Mesenchymal stem cell (in vitro differentiated cells and primary cell): ENCODE measurements at places on chromosomes 2 and 18.

DNA sequence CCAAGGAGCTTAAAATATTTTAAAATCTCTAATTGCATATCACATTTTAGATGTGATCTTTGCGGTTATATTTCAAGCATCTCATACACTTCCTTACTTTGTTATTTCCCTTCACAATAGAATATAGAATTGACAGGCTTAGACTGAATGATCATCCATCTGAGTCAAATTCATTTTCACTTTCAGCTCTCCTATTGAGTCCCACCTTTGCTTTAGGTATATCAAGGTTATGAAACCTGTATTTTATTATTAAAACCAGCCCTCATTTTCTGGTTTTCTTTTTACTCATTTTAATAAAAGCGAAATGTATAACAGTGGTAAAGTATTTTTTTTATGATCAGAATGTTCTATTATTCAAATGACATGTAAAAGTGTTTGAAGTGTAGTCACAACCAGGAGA is 162.9 kb upstream of the KYNU start:
- DNase-seq, result no peak
- no peaks in the 10 kb centered on the region for H3K4me1 ChIP-seq
- no peaks in the 10 kb centered on the region for H3K27me3 ChIP-seq
- H3K36me3 ChIP-seq, result no peaks in the 10 kb centered on the region
- no peak overlapping the region for H3K27ac ChIP-seq

GRCh38 chr2:172196768-172197431 is 94.2 kb upstream of the DLX2 start:
- peak; percentile 56 for DNase-seq

DNA sequence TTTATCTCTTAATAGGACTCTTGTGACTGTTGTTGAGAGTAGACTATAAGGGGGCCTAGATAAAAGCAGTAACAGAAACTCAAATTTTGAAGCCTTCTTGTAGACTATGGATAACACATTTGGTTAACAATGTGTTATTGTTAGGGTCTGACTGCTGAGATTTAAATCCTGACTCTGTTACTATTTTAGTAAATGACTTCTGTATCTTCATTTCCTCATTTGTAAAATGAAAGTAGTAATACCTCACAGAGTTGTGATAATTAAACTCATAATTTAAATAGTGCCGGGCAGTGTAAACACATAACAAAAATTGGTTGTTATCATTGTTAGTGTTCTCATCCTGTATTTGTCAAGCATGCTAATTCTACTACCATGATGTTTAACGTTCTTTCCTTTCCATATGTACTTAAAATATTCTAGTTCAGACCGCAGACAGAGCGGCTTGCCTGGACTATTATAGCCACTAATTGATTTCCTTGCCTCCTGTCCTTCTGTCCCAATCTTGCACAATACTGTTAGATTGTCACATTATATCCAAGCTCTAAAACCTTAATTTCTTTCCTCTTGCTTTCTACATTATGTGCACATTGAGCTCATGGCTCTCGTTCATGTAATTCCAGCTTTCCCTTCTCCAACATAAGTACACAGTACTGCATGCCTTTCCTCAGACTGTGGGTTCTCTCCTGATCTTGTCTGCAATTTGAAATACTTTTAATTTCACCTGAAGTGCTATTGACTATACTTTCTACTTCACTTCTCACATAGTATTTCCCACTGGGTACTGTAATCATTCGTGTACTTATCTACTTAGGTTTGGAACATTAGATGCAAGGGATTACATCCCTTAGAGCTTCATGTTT is 48.4 kb downstream of the RBBP8 start:
- no peak overlapping the region for H3K27ac ChIP-seq
- no peaks in the 10 kb centered on the region for H3K27me3 ChIP-seq
- H3K4me3 ChIP-seq, result no peak overlapping the region
- DNase-seq, result no peak
- H3K36me3 ChIP-seq, result peaks cover 10% of the 10 kb centered on the region

DNA sequence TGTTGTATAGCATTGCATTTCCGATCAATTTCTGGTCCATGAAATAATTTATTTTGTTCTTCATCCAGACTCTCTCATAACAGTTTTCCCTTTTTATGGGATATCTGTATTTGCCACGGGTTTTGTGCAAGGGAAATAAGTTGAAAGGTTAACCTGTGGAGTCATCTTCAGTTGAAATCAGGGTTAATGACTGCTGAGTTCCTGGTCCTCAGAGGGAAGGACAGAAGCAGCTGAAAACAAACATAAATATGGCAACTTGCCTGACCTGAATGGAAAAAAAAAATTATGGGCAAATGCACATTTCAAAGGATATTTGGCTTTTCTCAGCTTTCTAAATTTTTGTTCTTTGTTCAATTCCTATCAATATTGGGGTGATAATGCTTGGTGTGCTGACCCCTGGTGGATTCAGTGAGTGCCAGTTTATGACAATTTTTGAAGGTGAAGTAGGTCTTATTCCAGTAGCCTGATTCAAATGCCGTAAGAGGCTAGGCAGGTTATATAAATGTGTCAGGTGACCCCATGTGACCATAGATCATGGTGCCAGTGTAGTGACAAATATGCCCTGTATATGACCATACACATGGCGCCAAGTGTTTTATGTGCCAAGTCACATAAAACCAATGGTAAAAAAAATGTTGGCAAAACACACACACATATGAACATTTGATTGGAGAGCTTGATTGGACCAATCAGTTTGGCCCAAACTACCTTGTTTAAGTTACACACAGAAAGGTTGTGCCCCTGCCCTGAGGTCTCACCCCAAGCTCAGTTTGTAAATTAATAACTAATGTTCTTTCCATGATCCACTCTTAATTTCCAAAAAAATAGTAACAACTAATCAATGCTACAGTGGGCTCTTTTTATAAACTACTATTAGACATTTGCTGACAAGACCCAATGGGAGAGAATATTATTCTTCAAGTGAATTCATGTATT is 47.6 kb upstream of the FAM124B start:
- no peaks in the 10 kb centered on the region for H3K4me1 ChIP-seq
- no peaks in the 10 kb centered on the region for H3K36me3 ChIP-seq
- no peak overlapping the region for H3K27ac ChIP-seq
- H3K4me3 ChIP-seq, result no peak overlapping the region
- no peaks in the 10 kb centered on the region for H3K27me3 ChIP-seq
- peak; percentile 34 for DNase-seq

DNA sequence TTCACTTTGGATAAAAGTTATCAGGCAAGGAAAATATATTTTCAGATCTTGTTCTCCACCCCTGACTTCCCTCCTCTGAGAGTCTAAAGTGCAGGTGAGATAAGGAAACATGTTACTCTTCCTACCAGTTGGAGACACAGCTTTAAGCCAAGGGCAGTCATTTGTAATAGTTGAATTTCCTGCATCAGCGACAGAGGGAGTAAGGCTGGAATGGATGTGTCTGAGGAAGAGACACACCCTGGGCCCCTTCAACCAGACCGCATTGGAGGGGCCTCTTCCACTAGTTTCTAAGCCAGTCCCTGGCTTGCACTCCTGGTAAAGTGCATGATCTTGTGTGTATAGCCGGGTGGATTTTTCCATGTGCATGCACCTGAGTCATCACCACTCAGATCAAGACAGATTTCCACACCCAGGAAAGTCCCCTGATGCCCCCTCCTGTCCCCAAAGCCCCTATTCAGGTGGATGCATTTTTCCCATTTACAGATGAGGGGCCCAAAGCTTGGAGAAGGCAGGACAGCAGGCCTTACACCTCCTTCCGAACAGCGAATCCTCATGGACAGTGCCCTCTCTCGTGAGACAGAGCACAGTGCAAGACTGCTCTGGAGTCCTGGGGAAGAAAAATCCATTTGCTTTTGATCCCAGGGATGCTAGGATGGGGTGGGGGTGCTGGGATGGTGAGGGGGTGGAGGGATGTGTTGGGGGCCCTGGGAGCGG is 66.7 kb upstream of the SH3RF3 start:
- H3K4me1 ChIP-seq, result peaks cover 4% of the 10 kb centered on the region
- peaks cover 58% of the 10 kb centered on the region for H3K27me3 ChIP-seq
- no peaks in the 10 kb centered on the region for H3K36me3 ChIP-seq
- no peak for DNase-seq

- H3K36me3 ChIP-seq, result no peaks in the 10 kb centered on the region
- no peak overlapping the region for H3K27ac ChIP-seq
- H3K27me3 ChIP-seq, result no peaks in the 10 kb centered on the region
- peak; percentile 32 for DNase-seq
These were observed 656 bp downstream of the TBC1D8 start for GRCh38 chr2:101150306-101151145.

DNA sequence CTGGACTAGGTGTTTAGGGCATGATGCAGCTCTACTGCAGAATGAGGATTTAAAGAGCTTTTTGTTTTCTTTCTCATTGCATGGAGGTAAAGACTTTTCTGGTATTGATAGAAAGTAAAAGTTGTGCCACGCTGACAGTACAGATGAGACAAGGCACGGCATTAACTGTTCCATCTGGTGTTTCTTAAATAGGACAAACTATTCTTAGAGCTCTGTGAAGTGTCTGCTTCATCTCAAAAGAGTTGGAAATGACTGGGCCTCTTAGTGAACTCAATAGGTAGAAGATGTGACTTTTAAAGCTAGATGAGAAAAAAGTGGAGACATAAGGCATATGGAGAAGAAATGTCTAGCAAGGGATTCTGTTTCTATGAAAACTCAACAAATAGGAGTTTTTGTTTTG is 321.8 kb downstream of the RPRM start:
- no peak overlapping the region for H3K4me3 ChIP-seq
- H3K4me1 ChIP-seq, result no peaks in the 10 kb centered on the region
- H3K27ac ChIP-seq, result no peak overlapping the region
- no peaks in the 10 kb centered on the region for H3K36me3 ChIP-seq
- no peaks in the 10 kb centered on the region for H3K27me3 ChIP-seq
- no peak for DNase-seq

- H3K27ac ChIP-seq, result no peak overlapping the region
- H3K4me3 ChIP-seq, result no peak overlapping the region
- no peaks in the 10 kb centered on the region for H3K36me3 ChIP-seq
- no peaks in the 10 kb centered on the region for H3K4me1 ChIP-seq
- H3K27me3 ChIP-seq, result no peaks in the 10 kb centered on the region
These were observed 176.3 kb upstream of the DSEL start for GRCh38 chr18:67692811-67693210.

GRCh38 chr18:23101861-23102432 is 33.3 kb upstream of the CABLES1 start:
- no peak overlapping the region for H3K27ac ChIP-seq
- peaks cover 8% of the 10 kb centered on the region for H3K27me3 ChIP-seq

DNA sequence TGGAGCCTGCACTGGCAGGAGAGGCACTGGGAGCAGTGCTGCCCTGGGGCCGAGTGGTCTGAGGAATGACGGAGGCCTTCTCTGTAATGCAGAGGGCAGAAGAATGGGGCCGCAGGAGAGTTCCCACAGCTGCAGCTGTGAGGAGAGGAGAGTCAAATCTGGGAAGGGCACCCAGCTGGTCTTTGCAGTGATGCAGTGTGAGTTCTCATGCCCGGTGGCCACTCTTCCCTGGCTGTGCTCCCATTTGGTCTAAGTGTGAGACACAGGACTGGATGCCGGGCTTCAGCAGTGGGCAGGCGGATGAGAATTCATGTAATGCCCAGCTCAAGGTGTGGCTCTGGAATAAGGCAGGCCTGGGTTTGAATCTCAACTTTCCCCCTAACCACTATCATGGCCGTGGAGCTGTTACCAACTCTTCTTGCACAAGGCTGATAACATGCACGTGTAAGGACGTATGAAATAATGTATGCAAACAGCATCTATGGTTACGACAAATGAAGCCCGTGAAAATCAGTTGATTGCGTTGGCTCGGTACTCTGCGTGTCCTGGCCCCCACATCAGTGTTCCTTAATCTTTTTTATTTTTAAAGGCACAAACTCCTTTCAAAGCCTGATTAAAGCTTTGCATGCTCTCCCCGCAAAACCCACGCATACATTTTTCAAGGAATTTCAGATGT is 71.6 kb downstream of the ACKR3 start:
- no peak overlapping the region for H3K4me3 ChIP-seq
- H3K27ac ChIP-seq, result no peak overlapping the region
- DNase-seq, result no peak
- no peaks in the 10 kb centered on the region for H3K27me3 ChIP-seq
- H3K4me1 ChIP-seq, result peaks cover 8% of the 10 kb centered on the region

- H3K36me3 ChIP-seq, result no peaks in the 10 kb centered on the region
- H3K27me3 ChIP-seq, result no peaks in the 10 kb centered on the region
- DNase-seq, result no peak
- H3K27ac ChIP-seq, result no peak overlapping the region
- no peaks in the 10 kb centered on the region for H3K4me1 ChIP-seq
These were observed 296.4 kb upstream of the CELF4 start for GRCh38 chr18:37861981-37862380.

- H3K27me3 ChIP-seq, result no peaks in the 10 kb centered on the region
- peaks cover 9% of the 10 kb centered on the region for H3K36me3 ChIP-seq
- H3K4me1 ChIP-seq, result peaks cover 53% of the 10 kb centered on the region
- H3K27ac ChIP-seq, result no peak overlapping the region
- H3K4me3 ChIP-seq, result peak overlapping the region; percentile 86
- DNase-seq, result no peak
These were observed 1.8 kb downstream of the RNPEPL1 start for GRCh38 chr2:240569998-240570530.

DNA sequence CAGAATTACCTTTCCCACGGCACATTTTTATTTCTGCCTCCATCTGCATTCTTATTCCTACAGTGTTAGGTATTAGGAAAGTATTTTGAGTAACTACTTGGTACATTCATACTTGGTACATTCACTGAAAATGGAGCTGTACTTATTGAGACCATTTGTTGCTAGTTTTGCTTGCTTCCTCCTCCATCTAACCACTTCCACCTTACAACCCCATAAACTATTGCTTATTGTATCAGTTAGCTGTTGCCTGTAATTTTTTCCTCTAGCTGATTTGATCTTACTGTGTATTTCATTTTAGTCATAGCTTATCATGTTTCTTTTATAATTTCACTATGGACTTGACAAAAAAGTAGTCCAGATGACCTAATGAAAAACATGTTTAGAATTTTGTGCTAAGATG is 50.7 kb downstream of the AFTPH start:
- peaks cover 71% of the 10 kb centered on the region for H3K36me3 ChIP-seq
- no peaks in the 10 kb centered on the region for H3K27me3 ChIP-seq

DNA sequence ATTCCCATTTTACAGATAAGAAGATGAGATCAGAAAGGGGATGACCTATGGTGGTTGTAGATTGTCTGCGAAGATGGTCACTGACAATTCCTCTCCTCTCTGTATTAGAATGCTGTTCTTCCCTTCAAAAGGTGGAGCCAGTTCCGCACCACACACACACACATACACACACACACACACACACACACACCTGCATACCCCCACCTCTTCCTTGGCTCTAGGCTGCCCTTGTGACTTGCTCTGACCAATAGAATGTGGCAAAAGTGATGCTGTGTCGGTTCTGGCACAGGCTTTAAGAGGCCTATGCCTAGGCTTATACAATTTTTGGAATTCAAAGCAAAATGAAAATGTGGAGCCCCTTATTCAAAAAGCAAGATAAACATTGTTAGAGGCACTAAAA is 88.0 kb downstream of the ZFP36L2 start:
- no peak overlapping the region for H3K27ac ChIP-seq
- peaks cover 11% of the 10 kb centered on the region for H3K4me1 ChIP-seq
- H3K27me3 ChIP-seq, result no peaks in the 10 kb centered on the region
- no peak overlapping the region for H3K4me3 ChIP-seq

DNA sequence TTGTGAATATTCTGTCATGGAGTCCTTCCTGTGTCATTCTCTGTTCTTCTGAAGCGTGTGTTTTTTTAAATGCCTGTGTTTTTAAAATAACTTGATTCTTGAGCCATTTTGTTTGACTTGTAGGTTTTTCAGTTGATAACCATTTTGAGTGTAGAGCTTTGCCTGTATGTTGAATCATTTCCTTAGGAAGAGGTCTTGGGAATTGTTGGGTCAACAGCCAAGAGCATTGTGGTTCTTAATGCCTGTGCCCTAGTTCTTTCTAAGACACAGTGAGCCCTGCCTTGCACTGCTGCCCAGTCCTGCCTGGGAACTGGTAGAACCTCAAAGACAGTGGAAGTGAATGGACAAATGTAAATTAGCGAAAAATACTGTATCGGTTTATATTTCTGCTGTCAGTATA is 25.9 kb downstream of the RAB12 start:
- H3K4me3 ChIP-seq, result no peak overlapping the region
- peaks cover 4% of the 10 kb centered on the region for H3K4me1 ChIP-seq
- H3K36me3 ChIP-seq, result peaks cover 33% of the 10 kb centered on the region
- no peak overlapping the region for H3K27ac ChIP-seq
